ENCODE measurements at places on chromosomes 11 and 22.

GRCh38 chr11:44687388-44687787 lies 39.4 kb upstream of the TSPAN18 start:
- no peak for DNase-seq

GRCh38 chr11:46119352-46120216 lies 1.7 kb downstream of the PHF21A start:
- no peak for DNase-seq

- peak; percentile 81 for DNase-seq
Observed at GRCh38 chr11:112961751-112962578, 745 bp downstream of the NCAM1 start.

GRCh38 chr11:96303064-96303463 lies 39.9 kb downstream of the MAML2 start:
- no peak for DNase-seq

GRCh38 chr11:1823376-1824220 lies 11.2 kb upstream of the SYT8 start:
- no peak for DNase-seq
